ENCODE measurements at places on chromosomes 11 and 22.

- DNase-seq: no peak
These were observed 30.4 kb downstream of the TBCEL start for GRCh38 chr11:121054266-121054665.

DNA sequence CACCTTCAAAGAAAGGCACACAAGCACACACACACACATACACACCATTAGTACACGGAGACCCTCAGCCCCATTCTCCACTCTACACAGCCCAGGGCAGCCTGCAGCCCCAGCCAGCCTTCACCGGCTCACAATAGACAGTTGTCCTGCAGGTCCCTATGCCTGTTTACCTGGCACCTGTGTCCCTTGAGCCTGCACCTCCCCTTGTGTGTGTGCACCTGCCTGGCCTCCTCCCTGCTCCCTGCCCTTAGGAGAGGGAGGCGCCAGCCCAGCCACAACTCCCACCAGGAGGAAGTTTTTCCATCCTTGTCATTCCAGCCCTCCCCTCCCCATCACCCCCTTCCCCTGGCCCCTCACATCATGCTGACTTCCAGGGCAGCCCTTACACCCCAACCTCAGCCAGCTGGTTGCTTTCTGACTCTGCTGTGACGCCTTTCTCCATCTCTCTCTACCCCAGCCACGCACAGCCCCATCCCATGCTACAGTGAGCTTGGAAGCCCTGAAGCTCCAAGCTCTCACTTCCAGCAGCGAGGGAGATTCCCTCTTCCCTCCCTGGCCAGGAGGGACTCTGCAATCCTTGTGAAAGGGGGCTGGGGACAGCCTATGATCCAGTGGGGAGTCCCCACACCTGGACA, 4.4 kb downstream of the AHNAK start:
- DNase-seq: no peak

DNA sequence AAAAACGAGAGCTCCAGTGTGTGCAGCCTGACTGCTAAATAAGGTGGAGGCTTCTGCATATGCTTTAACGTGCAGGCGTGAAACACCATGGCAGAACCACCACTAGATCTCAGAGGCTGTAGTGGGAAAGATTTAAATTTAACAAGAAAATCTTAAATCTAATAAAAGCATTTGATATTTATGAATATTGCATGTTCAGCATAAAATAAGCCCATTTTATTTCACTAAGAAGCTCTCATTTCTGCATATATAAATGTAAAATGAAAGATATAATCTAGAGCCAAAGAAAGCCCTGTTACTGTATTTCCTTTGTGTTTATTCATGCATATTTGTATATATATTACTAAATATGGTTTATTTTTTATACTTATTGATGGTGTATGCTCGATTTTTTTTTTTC, 188.3 kb downstream of the DDX10 start:
- DNase-seq: no peak

DNA sequence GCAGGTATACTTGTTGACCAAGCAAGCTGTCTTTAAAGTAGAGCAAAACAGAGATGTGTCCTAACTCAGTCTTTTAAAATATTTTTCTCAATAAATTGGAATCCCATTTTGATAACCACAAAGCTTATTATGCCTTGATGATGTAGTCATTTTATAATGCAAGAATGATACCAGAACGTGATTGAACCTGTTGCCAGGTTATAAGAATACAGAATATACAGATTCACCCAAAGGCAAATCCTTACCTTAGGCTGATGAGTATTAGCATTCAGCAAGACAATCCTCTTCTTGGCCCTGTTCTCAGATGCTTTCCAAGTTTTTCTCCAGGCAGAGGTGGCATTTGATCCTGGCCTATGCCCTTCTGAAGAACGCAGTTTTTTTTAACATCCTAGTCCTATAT, 76.1 kb downstream of the PPFIBP2 start:
- no peak for DNase-seq

DNA sequence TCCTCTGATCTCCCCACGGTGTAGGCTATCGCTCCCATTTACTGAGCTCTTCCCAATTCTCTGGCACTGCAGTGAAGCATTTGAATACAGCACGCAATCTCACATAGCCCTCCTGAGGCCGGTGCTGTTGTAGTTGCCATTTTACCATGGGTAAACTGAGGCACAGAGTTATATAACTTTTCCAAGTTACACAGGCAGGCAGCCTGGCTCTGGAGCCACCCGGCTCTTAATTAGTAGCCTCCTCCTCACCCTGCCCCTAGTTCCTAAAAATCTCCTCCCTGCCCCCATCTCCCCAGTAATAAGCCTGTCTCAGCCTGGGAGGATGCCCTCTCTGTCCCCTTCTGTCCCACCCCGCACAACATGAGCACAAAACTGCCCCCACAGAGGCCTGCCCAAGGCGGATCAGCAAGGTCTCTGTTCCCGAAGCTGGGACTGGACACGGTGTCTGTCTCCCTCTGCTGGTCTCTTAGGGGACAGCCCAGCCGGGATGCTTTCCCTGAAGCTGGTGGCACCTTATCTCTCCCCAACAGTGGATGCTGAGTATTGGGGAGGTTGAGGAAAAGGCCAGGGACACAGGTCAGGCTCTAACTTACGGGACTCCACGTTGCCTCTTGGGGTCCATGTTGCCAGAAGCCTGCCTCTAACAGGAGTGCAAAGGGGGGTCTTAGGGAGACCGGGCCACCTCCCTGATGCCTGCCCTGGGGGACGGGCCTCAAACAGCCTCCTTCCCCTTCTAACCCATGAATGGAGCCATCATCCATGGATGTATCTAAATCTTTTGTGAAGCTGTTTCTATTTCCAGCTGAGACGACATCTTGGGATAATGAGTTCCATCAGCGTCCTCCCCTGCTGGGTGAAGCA, 9.1 kb upstream of the CLCF1 start:
- DNase-seq: peak; percentile 74

GRCh38 chr11:10561043-10561818, 7.2 kb downstream of the LYVE1 start:
- DNase-seq: no peak

GRCh38 chr11:119509969-119510401, 87.0 kb upstream of the THY1 start:
- DNase-seq: peak; percentile 48

DNA sequence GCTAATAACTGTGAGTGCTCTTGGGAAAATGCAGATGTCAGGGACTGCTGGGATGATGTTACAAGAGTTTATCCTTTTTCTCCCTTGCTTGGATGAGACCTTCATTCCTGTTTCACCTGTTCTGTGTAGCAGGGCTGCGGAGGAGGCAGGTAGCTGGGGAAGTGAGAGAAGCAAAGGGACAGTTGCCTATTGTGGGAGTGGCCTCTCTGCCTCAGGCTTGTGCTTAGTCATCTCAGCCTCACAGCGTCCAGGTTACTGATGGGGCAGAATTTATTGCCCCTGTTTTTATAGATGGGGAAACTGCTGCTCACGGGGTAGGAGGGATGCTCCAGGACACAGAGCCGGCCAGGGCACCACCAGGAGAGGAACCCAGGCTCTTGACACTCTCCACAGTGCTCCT, 1.7 kb downstream of the STX3 start:
- DNase-seq: no peak

- DNase-seq: no peak
These were observed 6.3 kb downstream of the SSH3 start for GRCh38 chr11:67309661-67310061.

GRCh38 chr11:68048681-68049508, 10.1 kb downstream of the TCIRG1 start:
- no peak for DNase-seq

DNA sequence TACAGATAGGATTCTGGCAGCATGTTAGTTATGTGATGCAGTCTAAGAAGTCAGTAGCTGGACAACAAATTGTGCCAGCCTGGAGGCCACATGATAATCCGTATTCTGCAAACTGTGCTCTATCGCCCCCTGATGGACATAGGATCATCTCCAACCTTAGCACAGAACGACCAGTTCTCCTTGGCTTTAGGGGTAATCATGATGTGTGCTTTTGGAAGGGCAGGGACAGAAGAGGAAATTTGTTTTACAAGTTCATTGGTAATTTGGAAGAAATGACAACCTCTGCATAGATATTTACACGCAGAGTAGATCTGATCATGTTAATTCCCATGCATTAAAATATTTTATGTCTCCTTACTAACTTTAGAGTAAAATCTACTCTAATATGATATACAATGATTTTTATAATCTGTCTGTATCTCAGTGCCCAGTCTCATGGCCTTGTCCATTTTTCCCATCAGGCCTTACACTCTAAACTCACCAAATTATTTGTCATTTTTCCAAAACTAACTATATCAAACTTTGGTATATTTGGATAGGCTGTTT, 12.1 kb downstream of the OR10D3 start:
- DNase-seq: no peak

GRCh38 chr11:10076458-10077141, 217.4 kb downstream of the SBF2 start:
- no peak for DNase-seq

DNA sequence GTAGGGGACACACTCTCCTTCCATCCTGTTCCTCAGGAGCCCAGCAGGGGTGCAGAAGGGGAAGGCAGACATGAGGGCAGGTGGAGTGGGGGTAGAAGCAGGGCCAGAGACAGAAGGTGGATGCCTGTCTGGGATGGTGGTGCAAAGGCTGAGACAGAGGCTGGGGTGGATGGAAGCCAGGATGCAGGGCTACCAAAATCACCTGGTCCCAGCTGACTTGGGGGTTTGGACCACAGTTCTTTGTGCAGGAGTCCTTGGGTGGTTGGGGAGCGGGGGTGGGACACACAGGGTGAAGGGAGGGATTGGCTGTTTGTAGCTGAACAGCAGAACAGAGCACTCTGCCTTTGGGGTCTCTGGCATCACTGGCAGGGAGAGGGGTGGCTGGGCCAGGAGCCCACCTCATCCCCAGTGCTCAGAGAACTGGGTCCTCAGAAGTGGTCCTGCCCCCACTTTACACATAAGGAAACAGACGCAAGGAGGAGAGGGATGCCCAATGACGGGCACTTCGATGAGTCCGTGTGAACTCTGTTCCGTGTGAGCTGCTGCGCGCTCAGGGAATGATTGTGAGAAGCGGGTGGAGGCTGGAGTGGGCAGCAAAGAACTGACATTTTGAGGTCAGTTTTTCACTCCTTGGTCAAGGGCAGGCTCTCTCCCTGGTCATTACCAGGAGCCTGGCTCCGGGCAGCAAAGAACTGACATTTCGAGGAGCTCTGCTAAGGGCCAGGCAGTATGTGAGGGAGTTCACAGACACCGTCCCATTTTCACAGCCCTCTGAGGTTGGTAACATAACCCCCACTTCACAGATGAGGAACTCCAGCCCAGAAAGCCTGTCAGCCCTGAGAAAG, 1.9 kb downstream of the TAGLN start:
- DNase-seq: no peak

GRCh38 chr11:79570104-79570503, 129.3 kb upstream of the TENM4 start:
- no peak for DNase-seq

GRCh38 chr11:124737638-124738305, 2.0 kb upstream of the NRGN start:
- DNase-seq: no peak

DNA sequence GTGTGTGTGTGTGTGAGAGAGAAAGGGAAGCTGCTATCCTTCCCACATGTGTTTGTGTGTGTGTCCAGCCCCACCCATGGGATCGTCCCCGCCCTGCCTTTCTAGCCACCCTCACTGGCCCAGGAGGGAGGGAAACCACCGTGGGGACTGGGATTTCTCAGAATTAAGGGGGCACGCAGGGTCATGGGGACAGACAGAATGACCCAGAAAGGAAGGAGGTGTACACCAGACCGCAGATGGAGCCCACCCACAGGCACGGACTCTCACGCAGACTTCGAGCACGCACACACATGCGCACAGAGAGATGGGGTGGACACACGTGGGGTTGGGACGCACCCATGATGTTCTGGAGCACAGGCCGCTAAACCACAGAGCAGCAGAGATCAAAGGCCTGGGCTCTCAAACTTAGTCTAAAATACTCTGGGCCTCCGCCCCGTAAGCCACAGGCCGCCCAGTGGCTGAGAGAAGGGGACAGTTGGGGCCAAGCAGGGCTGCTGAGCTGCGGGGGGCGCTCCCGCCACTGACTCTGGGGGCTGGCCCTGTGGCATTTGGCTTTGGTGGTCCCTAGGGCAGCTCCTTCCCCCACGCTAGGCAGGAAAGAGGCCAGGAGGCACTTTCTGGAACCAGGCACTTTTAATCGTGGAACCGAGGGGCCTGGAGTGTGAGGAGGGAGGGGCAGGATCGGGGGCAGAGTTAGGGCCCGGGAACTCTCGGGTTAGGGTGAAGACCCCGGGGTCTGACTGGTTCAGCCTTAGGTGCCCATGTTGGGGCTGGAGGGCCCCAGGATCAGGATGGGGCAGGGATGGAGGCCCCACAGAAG, 1.5 kb downstream of the IFITM5 start:
- DNase-seq: no peak

GRCh38 chr11:119599864-119600541, 129.0 kb downstream of the NECTIN1 start:
- DNase-seq: no peak

DNA sequence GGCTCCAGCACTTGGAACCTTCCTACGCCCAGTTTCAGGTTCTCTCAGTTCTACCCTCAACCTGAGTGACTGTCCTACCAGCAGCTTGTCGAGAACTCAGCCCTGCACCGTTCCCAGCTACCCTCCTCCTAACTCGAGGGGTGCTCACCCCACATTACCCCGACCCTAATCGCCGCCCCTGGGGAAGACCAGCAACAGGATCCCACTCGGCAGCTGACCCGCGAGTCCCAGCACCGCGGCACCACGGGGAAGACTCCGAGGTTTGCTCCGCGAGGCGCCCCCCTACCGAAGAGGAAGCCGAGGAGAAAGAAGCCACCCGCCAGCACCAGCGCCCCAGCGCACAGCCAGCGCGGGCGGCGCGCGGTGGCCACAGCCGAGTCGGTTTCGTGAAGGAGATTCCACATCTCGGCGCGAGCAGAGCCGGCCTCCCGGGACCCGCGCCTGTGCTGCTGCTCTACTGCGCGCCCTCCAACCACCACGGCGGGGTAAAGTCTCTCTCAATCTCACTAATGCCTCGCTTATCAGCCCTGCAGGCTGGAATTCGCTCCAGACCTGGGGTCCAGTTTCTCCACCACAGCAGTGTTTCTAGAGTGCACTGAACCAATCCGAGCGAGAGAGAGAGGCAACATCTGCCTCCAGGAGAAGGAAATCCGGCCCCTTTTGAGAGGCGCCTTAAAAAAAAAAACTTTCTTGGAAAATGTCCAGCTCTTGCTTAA, at the start of gene FOLH1:
TSS of gene FOLH1 (minus strand) at position 597 of the 716 bp plus-strand sequence. CDS start at position 404, 193 bp downstream.
- DNase-seq: no peak

DNA sequence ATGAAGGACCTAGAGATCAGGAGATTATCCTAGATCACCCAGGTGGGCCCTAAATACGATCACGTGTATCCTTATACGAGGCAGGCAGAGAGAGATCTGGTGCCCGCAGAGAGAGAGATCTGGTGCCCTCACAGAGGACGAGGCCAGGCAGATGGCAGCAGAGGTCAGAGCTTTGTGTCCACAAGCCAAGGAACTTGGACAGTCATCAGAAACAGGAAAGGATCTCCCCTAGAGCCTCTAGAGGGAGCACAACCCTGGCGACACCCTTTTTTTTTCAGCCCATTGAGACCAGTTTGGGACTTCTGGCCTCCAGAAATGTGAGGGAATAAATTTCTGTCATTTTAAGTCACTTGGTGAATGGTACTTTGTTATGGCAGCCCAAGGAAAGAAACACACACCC, 25.5 kb upstream of the TIMP3 start:
- DNase-seq: no peak
